ENCODE measurements at places on chromosomes 16 and 17.
A peak's percentile ranks its signal among the peaks of the same experiment; 100 is the strongest.

GRCh38 chr16:10566613-10567012 is 13.8 kb downstream of the EMP2 start:
- DNase-seq = no peak

DNA sequence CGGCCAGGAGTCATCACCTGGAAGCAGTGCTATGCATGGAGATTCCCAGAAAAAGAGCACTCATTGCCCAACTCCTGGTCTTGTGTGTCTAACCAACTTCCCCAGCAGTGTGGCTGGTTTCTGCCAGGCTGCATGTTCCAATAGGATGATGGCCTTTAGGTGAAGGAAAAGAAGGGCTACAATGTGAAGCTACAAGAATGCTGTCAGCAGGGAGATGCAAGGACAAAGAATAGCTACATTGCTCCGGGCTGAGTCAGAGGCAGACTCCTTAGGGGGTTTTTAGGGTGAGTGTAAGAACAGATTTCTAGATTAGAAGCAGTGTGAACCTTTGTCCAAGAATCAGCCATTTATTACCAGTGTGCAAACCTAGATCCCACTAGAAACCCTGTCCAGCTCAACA is 63.0 kb upstream of the DNAH9 start:
- DNase-seq = no peak

GRCh38 chr17:50426814-50427787 is 1.1 kb downstream of the ACSF2 start:
- DNase-seq = peak; percentile 27

DNA sequence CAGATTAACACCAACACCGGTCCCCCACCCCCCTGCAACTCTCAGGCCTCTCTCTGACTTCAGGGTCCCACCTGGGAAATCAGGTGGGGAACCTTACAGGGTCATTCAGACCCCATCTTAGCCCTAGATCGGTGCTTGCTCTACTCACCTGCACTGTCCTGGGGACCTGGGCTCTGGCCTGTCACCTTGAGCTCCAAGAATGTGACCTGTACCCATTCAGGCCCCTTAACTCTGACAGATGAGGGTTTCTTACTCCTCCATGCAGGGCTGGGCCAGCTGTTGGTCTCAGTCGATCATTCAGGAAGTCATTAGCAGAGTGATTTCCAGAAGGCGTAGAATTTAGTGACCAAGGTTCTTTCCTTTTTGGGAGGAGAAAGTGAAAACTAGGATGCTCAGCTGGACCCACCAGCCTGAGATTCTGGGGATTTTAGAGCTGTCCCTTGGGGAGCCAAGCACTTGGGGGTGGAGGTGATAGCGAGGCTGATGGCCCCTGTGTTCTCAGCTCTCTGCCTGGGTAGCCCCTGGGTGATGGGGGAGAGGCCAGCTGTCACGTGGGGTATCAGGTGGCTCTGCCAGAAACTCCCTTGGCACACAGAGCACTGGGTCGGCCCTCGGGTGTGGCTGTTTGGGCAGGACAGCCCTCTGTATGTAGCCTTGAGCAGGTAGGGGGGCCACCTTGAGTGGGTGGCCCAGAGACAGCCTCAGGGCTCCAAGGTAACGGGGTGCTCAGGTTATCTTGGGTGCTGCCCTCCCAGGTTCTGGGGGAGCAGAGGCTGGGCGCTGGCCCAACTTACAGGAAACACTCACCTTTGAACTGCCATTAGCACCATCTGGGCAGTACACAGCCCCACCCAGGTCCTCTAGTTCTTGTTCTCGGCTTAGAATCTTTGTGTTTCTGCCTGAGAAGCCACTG is 724 bp downstream of the MVP start:
- peak; percentile 58 for DNase-seq

- no peak for DNase-seq
Observed at GRCh38 chr17:4823373-4824089, 9.6 kb upstream of the MINK1 start.

DNA sequence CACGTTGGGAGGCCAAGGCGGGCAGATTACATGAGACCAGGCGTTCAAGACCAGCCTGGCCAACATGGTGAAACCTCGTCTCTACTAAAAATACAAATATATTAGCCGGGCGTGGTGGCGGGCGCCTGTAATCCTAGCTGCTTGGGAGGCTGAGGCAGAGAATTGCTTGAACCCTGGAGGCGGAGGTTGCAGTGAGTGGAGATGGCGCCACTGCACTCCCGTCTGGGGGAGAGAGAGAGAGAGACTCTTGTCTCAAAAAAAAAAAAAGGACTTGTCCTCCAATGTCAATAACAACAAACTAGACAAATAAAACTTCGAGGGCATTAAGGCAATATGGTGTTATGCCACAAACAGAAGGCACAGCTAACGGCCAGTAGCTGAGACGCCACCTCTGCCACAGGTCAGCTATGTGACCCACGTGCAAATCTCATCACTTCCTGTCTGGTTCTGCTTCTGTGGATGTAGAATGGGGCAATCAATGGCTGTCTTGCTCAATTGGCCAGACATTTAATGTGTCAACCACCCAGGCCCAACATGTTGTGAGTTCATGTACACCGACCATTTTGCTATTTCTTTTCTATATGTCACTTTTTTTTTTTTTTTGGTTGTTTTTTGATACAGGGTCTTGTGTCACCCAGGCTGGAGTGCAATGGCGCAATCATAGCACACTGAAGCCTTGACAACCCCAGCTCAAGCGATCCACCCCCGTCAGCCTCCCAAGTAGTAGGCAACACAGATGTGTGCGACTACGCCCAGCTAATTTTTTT is 834 bp upstream of the TXNDC11 start:
- peak; percentile 32 for DNase-seq

DNA sequence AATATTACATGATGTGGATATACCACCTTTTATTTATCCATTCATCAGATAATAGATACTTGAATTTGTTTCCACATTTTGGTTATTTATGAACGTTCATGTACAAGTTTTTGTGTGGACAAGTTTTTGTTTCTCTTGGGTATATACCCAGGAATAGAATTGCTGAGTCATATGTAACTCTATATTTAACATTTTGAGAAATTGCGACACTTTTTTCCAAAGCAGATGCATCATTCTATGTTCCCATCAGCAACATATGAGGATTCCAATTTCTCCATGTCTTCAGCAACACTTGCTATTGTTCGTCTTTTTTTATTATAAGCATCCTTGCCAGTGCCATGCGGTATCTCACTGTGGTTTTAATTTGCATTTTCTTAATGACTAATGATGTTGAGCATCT is 93.9 kb downstream of the GSG1L start:
- no peak for DNase-seq

- DNase-seq = no peak
Observed at GRCh38 chr16:68719993-68720489, 17.1 kb upstream of the CDH1 start.

DNA sequence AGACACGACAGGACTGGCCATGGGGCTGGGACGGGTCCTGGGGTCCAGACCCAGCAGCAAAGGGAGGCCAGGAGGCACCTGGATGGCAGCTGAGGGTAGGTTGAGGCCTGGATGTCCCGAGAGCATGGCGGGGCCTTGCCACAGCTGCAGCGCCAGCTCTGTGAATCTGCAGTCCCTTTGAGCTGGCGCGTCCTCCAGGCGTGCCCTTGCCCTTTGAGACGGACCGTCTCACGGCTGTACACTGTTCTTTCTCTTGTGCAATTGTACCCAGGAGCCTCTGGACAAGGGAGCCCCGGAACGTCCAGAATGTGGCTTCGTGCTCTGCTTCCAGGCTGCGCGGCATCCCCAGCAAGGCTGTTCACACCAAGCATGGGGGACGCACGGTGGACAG is 69.5 kb upstream of the CIBAR2 start:
- no peak for DNase-seq

All from LoVo (cell line).